ENCODE measurements at places on chromosomes 7 and 10. TPM values are rescaled to one million over a fixed set of nuclear protein-coding genes. Genes with fewer than 3 reads are reported as not detected.

The GLI3 gene
- 23.2 TPM for total RNA-seq

The RASSF4 gene
- 12.2 TPM for total RNA-seq

The CCDC146 gene
- total RNA-seq: 25.7 TPM

The TBXAS1 gene
- total RNA-seq: 8.6 TPM

The CYP2W1 gene
- total RNA-seq: 7.5 TPM

The SMKR1 gene
- total RNA-seq: not detected

The SYT15 gene
- 2.5 TPM for total RNA-seq

The COMTD1 gene
- 2.3 TPM for total RNA-seq

The ANXA11 gene
- 41.8 TPM for total RNA-seq

The RGR gene
- 0.74 TPM for total RNA-seq

The PLAU gene
- 9.5 TPM for total RNA-seq

The JCAD gene
- 52.0 TPM for total RNA-seq

The C7orf57 gene
- 0.21 TPM for total RNA-seq

The NAT16 gene
- total RNA-seq: not detected

The INSYN2A gene
- 8.8 TPM for total RNA-seq

The HTR7 gene
- 2.2 TPM for total RNA-seq

The OR13A1 gene
- total RNA-seq: 0.85 TPM

The HOXA11 gene
- total RNA-seq: 9.3 TPM

The MUC3A gene
- total RNA-seq: not detected

The BHLHA15 gene
- not detected for total RNA-seq

The PRTFDC1 gene
- 29.2 TPM for total RNA-seq
